ENCODE measurements at places on chromosomes 3 and 15. TPM values are rescaled to one million over a fixed set of nuclear protein-coding genes. Genes with fewer than 3 reads are reported as not detected.

LSG1 gene
- 22.6 TPM for polyA plus RNA-seq

- no peak overlapping the region for H3K4me3 ChIP-seq
- no peaks in the 10 kb centered on the region for H3K36me3 ChIP-seq
- no peak overlapping the region for H3K27ac ChIP-seq
These were observed 383.1 kb downstream of the KCNH8 start for GRCh38 chr3:19531426-19531825.

DNA sequence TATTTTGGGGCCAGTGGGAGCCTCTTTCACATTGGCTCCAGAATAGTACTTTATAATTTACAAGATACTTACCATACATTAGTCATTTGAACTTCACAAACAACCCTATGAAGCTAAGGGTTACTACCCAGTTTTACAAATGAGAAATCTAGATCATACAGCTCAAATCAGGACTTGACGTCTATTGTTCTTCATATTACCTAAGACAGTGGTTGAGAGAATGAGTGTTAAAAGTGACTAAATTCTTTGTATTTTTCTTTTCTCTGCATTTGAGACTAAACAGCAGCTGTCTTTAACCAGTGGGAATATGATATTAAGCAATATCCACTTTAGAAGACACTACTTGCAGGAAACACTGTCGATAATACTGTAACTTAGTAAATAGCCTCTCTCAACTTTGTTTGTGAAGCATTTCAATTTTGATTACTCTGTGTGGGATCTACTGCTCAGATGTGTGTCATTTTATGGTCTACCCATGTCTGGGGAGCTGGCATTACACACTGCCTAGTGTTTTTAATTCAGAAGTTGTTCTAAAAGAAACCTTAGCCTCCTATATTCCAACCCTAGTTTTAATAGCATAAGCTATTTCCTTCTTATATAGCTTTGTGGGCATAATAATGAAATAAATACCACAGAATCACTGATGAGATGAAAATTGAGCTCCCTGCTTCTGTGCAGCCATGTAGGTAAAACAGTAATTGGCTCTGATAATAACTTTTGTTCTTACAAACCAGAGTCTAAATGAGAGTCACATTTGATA lies 45.9 kb downstream of the IQCH start:
- DNase-seq = no peak
- H3K4me1 ChIP-seq = no peaks in the 10 kb centered on the region
- no peak overlapping the region for H3K27ac ChIP-seq
- H3K36me3 ChIP-seq = no peaks in the 10 kb centered on the region
- H3K4me3 ChIP-seq = no peak overlapping the region

GRCh38 chr15:95763426-95763825 lies 567.1 kb upstream of the NR2F2 start:
- H3K36me3 ChIP-seq = no peaks in the 10 kb centered on the region
- no peaks in the 10 kb centered on the region for H3K4me1 ChIP-seq
- H3K4me3 ChIP-seq = no peak overlapping the region
- DNase-seq = no peak
- no peaks in the 10 kb centered on the region for H3K27me3 ChIP-seq

GRCh38 chr15:88202231-88202630 lies 54.3 kb downstream of the NTRK3 start:
- no peaks in the 10 kb centered on the region for H3K4me1 ChIP-seq
- H3K4me3 ChIP-seq = no peak overlapping the region
- DNase-seq = peak; percentile 42
- no peaks in the 10 kb centered on the region for H3K27me3 ChIP-seq
- H3K27ac ChIP-seq = no peak overlapping the region
- no peaks in the 10 kb centered on the region for H3K36me3 ChIP-seq

DNA sequence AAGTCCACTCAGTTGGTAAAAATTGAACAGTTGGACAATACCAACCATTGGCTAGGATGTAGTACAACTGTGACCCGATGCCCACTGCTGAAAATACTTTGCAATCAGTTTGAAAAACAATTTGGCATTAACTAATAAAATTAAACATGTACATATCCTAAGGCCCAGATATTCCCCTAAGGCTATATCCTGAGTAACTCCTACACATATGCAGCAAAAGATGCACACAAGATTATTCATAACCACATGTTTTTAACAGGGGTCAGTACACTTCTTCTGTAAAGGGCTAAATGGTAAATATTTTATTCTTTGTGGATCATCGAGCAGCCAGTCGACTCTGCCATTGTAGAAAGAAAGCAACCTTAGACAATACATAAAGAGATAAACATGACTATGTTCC lies 116.3 kb downstream of the MEX3B start:
- H3K4me1 ChIP-seq = no peaks in the 10 kb centered on the region
- H3K27me3 ChIP-seq = no peaks in the 10 kb centered on the region
- DNase-seq = no peak
- H3K4me3 ChIP-seq = no peak overlapping the region
